ENCODE measurements at places on chromosomes 12 and 14.

DNA sequence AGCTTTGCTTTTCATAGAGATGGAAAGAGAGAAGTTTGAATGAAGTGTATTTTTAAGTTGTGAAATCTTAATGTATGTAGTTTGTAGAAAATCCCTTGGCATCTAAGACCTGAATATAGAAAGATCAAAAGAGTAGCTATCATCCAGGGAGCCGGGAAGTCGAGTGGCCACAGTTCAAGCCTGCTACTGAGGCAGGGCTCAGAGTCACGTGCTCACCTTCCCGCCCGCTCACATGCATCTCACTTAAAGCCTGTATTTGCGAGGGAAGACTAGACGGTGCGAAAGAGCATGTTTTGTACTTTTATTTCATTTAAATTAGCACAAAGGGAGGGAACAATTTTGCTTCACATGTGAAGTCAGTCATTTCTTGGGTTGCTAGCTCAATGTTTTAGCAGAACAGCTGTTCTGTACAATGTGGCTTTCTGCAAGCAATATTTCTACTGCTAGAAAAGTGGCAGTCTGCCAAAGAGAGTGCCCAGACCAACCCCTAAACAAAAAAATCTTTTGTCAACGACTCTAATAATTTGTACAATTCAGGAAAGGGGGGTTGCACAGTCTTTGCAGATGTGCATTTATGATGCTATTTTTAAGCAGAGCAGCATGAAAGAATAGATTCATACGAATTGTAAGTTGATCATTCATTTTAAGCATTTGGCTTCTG, 290.7 kb downstream of the NPAS3 start:
- DNase-seq = no peak

GRCh38 chr14:73047808-73048207, 10.5 kb upstream of the RBM25 start:
- no peak for DNase-seq

- no peak for DNase-seq
These were observed 30.5 kb upstream of the MAX start for GRCh38 chr14:65132855-65133254.

- DNase-seq = no peak
These were observed 19.2 kb upstream of the MGAT4C start for GRCh38 chr12:86275356-86275755.

GRCh38 chr12:126915309-126915708, 1351.7 kb upstream of the TMEM132C start:
- no peak for DNase-seq

GRCh38 chr12:108975024-108975593, 45.8 kb downstream of the SVOP start:
- DNase-seq = no peak

GRCh38 chr12:105658389-105658788, 327.9 kb downstream of the C12orf75 start:
- DNase-seq = no peak

GRCh38 chr12:64170024-64170423, 52.1 kb downstream of the KICS2 start:
- DNase-seq = no peak

GRCh38 chr12:28993720-28994119, 155.4 kb upstream of the FAR2 start:
- DNase-seq = no peak

DNA sequence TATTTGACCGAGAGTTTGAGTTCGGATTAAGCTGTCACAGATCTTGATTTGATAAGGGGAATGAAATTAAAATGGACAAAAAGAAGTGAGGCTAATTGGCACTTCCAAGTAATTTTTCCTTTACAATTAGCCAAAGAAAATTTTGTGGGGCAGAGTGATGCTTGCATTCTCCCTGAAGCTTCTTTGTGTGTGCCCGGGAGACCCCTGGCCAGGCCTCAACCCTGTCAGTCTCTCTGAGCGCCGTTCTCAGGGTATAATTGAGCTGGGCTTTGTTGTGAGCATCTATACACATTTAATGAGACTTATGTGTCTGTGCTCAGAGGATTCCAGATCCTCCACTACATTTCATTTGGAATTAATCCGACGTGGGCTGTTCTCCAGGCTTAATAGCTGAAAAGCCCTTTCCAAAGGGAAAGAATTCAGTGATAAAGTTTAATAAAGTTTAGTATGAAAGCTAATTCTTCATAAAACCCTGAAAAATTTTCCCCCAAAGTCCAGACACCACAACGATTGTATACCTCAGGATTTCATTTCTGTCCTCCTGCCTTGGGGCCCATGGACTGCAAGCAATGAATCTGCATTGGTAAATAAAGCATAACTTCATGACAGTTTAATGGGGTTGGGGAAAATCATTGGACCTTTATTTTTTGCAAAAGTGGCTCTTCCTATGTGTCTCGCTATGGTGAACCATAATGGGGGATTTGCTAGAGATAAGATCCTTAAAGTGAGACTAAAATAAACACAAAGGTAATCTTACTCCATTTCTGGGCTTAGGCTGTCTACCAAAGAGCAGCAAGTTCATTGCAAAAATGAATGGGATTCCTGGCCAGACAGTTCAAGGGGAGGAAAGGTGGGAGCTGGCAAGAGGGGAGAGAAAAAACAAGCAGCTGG, 292.6 kb downstream of the C12orf75 start:
- no peak for DNase-seq

DNA sequence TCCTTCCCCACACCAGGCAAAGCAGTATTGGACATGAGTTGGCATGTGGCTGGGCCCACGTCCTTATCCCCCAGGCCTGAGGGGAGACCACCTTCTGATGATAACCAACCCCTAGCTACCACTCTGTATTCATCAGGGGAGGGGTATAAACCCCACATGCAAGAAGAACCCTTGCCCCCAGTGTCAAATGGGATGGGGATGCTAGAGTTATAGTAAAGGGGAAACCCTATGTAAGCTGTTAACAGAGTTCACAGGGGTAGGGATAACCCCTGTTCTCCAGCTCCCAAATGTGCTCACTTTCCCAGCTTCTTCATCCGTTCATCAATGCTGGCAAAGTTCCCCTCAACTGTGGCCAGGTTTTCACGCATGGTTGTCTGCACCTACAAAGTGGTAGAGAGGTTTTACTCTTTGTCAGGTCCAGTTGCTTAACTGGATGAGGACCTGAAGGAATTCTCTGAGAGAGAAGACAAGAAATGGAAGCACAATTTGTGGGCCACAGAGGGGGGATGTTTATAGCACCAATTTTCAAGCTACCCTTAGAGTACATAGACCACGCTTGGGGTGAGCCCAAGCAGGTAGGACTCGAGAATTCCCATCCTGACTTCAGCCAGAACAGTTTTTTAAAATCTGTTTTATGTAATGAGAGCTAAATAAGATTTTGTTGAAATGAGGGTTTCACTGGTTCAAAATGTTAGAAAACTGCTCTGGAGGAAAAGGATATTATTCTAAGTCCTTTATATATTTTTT, 7.9 kb downstream of the MBD6 start:
- DNase-seq = no peak

DNA sequence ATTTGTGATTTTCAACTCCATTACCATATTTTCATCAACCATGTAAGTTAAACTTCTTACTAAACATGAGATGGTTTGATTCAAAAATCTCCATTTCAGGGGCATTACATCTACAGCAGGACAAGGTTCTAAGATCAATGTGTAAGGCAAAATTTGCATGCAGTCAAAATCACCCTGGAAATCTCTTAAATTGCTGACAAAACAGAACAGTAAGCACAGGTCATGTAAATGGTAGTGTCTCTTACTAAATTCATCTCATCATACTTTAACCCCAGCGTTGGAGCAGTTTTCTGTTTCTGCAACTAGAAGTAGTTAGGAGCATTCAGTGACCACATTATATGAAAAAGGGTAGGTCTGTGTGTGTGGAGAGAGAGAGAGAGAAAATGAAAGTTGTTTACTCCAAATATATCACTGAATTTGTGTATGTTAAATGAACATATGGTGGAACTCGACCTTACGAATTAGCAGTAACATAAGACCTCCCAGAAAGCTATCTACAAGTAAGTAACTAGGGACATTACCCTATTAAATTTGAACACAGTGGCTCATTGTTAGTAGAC, 227.5 kb downstream of the SSPN start:
- no peak for DNase-seq

DNA sequence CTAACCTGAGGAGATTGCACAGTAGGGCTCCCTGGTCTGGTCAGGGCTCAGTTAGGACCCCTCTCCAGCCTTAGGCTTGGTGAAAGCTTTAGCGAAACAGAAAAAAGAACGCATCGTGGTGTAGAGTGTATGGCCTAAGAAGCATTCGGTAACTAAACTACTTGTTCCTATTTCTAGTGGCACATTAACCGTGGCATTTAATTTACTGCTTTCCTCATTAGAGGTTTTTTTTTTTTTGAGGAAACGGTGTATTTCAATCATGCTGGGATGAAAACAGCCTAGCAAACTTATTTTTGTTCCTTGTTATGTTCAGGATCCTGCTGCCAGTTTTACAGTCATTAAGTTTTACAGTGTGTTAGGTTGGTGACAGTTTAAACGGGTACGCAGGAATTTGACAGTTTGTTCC, 518 bp upstream of the OSBPL8 start:
- DNase-seq = no peak

- DNase-seq = no peak
These were observed 16.7 kb downstream of the PLEK2 start for GRCh38 chr14:67395086-67395875.

GRCh38 chr14:78405079-78405856, 235.1 kb downstream of the NRXN3 start:
- no peak for DNase-seq

DNA sequence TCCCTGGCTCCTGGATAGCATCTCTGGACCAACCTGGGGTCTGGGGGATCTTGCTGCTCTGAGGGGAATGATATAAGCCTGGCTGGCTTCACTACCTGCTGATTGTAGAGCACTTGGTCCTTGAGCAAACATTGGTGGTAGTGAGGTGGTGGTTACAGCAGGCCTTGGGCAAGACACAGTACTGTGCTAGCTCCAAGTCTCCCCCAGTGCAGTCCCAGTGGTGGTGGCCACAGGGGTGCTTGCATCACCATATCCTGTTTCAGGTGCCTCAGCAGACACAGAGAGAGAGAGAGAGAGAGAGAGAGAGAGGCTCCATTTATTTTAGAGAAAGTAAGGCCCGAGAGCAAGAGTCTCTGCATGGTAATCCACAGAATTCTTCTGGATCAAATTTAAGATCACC, 186.3 kb downstream of the MYRFL start:
- DNase-seq = no peak

DNA sequence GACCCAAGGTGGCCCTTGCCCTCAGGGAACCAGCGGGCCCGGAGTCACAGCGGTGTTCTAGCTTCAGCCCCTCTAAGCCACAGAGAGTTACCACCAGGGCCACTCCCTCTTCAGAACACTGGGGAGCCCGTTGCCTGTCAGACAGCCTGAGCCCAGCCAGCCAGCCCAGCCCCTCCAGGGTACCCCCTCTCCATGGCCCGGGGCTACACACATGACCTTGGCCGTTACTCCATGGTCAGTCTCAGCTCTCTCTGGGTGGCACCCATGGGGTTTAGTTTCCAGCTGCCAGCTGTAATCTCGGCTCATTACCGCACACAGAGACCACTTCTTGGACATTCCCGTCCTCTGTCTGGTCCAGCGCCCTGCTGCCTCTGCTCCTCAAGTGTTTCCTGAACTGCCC, 35.0 kb downstream of the PPP2R5C start:
- DNase-seq = no peak

DNA sequence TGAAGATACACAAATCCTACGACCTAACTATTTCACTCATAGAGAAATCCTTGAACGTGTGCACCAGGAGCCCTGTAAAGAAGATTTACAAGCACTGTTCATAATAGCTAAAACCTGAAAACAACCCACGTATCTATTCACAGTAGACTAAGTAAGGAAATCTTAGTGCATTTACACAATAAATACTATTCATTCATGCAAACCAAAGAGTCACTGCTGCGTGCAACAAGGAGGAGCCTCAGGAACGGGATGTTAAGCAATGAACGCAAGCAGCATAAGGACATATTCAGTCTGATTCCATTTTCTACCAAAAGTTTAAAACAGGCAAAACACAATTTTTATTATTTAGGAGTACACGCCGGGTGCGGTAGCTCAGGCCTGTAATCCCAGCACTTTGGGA, 176.6 kb downstream of the TTC7B start:
- no peak for DNase-seq

- DNase-seq = no peak
These were observed 17.6 kb downstream of the C14orf132 start for GRCh38 chr14:96056509-96057422.

- DNase-seq = no peak
These were observed 167.2 kb downstream of the CAPZA3 start for GRCh38 chr12:18905134-18905533.

- DNase-seq = no peak
These were observed 5.8 kb downstream of the CACNB3 start for GRCh38 chr12:48824112-48824511.

- no peak for DNase-seq
These were observed 13.0 kb upstream of the TRAF3 start for GRCh38 chr14:102764220-102764671.

DNA sequence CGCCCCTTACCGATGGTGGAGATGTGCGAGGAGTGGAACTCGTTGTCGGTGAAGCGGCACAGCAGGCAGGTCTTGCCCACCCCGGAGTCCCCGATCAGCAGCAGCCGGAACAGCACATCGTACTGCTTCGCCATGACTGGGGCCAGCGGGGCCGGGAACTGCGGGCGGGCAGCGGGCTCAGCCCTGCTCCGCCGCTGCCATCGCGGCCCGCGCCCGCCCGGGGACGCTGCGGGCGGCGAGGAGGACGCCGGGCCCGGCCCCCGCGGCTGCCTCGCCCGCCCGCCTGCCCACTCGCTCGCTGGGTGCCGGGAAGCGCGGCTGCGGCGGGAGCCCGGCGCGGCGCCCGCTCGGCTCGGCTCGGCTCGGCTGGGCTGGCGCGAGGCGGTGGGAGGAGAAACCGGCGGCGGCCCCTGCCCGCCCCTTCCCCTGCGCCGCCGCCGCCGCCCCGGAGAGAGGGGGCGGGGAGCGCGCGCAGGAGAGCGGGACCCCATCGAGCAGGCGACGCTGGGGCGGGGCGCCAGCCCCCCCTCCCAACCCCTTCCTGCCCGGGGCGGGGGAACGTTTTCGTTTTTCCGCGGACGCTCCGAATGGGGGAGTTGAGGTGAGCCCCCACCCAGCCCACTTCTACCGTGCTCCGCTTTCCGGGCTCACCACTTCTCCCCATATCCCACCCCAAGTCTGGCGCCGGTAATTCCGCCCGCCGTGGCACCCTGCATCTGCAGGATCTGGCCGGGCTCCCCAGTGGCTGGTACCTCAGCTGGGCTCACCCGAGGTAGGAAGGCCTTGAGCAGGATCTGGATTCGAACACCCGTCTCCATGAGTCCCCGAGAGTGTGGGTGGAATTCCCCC, at the start of gene RAB15:
Gene RAB15, minus strand, starts transcription at position 394 of the 849 bp plus-strand sequence. Its CDS starts 260 bp downstream, at position 134.
- no peak for DNase-seq

All from stimulated activated CD4-positive, alpha-beta T cell treated with anti-CD3 and anti-CD28 coated beads, TNF-alpha, amount 100 ng/mL, for 48 hours (primary cell).